Panc1 (cell line): ENCODE measurements at places on chromosomes 11 and 22. TPM values are rescaled to one million over a fixed set of nuclear protein-coding genes. Genes with fewer than 3 reads are reported as not detected.
A peak's percentile ranks its signal among the peaks of the same experiment; 100 is the strongest.

MS4A1 gene
- 0.59 TPM for total RNA-seq

GRIA4 gene
- not detected for total RNA-seq

MLC1 gene
- total RNA-seq = not detected

DNA sequence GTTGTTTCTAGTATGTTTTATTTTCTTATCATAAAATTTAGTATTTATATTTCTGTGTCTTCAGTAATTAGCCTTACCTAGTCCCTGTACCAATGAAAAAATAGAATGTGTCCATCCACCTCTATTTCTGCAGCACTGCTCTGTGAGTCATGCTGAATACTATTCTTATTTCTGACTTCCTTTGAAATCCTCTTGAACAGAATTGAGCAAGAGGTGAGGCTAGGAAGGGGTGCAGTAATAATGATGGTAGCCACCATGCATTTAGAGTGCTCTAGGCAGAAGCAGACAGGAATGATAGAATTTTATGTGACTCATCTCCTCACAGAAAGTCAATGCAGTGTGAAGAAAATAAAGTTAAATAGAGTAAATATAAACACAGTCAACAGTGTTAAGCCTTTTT is 60.0 kb downstream of the OR10A6 start:
- no peak for DNase-seq

DNA sequence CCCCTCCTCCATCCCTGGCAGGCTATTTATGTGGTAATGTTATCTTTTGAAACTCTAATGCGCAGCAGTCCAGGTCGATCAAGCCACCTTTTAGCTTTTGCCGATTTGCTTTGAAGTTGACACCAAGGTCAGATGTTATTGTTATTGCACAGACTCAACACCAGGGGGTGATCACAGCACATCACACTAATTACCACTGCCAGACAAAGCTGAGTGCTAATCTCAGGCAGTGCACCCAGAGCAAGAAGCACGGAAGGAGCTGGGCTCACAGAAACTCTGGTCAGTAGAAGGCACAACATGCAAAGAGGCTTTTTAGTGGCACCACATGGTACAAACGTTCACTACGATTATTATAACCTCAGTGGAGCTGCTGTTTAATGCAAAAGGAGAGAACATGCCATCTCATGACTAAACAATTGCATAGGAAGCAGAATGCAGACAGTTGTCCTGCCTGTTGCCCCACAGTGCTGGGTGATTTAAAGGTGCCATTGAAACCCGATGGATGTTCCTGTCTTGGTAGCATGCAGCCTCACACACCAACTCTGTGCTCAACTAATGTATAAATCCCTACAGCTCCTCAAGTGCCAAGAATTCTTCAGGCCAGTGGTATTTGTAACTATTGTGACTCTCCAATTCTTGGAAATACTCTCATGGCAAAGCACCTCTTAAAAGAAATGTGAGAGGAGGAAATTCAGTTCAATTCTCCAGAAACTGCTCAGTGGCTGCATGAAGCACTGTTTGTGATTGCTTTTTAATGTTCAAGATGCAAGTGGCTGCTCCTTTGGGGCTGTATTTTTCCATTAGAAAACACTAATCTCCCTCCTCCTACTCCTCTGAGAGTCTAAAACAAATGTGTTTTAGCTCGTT is 353.9 kb upstream of the DDI1 start:
- DNase-seq = peak; percentile 41
